CD4-positive, alpha-beta T cell treated with Interleukin-6 at 100 ng/mL for 8 hours (primary cell): ENCODE measurements at places on chromosomes 4 and X.
A peak's percentile ranks its signal among the peaks of the same experiment; 100 is the strongest.

- DNase-seq: no peak
These were observed 2.9 kb downstream of the USP11 start for GRCh38 chrX:47235691-47236103.

DNA sequence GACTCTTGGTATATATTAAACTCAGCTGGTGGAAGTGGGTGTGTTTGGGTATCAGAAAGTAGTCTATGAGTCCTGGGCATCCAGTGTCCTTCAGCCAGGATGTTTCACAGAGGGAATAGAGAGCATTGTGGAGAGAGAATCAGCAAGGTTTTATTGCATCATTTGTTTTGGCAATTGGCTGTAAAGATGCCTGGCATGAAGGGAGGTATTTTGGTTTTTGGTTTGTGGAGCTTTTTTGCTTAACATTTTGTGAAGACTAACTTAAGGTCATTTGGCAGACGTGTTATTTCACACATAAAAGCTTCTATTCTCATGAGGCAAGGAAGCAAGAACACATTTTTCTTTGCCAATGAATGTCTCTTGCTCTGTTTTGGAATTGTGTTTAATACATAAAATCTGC, 71.1 kb downstream of the DCLK2 start:
- DNase-seq: no peak

DNA sequence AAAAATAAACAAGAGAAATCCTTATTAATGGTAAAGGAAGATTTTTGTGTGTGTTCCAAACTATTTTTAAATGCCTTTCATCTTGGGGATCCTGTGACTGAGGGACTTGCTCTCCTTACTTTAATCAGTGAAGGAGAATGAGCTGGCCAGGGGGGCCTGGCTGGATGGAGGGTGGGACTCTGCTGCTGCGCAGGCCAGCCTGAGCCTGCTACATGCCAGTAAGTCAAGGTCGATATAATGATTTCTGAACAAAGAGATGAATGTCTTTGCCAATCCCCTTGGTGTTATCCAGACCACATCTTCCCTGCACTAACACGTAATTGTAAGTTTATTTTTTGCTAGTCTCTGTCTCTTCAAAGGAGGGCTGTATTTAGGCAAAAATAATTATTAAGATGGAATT, 1679.2 kb upstream of the TENM3 start:
- DNase-seq: no peak

DNA sequence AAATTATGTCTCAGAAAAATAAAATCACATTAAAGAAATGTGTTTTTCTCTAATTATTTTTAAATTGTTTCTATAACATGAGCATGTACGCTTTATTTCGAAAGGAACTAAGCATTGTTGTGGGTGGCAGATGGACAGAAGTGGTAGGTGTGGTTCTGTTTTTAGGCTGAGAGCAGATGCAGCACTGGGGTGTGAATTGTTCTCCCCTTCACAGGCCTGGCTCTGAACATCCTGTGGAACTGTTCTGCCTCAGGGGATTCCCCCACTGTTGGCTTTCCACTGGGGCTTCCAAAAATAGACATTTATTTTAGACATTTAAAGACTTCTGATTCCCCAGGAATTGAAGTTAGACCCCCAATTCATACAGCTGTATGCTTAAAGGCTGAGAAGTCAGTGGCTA, 41.9 kb upstream of the PDHA2 start:
- DNase-seq: no peak

DNA sequence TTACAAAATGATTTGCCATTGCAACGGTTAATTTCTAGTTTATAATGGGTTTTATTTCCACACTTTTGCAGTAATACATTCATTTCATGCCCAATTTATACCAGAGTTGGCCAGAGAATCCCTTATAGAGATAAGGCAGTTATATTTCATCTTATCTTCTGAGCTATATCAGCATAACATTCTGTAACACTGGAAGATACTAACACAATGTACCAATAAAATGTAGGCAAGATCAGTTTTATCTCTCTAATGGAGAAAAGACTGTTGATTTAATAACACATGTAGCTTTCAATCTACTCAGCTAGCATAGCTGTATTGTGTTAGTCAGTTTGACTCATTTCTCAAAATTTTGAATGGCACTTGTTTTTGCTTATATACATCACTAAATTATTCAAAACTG, 738.6 kb downstream of the TRAM1L1 start:
- DNase-seq: no peak

DNA sequence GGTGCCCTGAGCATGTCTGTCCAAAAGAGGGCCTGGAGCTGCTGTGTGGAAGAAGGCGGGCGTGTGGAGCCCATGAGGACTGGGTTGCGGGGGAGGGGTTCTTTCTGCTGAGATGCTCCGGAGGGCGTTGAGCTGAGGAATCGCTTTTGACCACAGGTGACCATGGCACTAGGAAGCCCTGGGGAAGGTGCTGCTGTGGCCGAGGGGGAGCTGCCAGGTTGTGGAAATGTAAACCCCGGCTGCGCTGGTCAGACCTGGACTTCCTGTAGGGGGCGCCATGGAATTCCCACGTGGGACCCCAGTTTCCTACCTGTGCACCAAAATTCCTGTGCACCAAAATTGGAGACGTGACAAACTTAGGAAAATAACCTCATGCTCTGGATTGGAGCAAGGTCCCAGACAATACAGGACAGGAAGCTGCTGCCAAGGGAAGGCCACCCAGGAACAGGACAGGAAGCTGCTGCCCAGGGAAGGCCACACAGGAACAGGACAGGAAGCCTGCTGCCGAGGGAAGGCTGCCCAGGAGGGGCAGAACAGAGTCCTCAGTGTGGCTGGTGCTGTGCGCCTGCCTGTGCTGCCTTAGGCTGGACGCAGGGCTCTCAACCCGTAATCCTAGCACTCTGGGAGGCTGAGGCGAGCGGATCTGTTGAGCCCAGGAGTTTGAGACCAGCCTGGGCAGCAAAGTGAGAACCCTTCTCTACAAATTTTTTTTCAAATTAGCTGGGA, 28.4 kb upstream of the UVSSA start:
- no peak for DNase-seq

GRCh38 chrX:40104985-40105834, 7.5 kb upstream of the BCOR start:
- no peak for DNase-seq

DNA sequence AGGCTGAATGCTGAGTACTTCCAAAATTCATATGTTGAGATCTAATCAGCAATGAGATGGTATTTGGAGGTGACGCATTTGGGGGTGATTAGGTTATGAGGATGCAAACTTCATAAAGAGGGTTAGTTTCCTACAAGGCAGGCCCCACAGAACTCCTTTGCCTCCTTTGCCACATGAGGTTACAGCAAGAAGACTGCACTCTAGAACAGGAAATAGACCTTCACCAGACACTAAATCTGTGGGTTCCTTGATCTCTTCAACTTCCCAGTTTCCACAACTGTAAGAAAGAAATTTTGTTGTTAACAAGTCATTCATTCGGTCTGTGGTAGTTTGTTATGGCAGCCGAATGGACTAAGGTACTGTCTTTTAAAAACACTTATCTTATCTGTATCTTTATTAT, 681.9 kb upstream of the HS3ST1 start:
- no peak for DNase-seq

DNA sequence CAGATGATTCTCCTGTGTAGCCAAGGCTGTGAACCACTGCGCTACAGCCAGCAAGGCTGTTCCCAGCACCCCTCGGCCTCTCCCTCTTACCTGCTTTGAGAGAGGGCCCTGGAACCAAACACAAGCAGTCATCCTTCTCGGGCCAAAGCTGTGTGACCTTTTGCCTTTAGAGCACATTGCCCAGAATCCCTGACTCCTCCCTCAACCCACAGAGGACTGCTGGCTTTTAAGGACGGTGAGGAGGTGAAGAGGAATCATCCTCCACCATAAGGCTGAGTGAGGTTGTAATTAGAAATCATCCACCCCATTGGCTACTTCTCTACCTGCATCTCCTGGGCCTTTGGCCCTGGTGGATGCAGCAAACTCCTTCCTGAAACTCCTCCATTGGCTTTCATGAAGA, 93.6 kb upstream of the PJA1 start:
- no peak for DNase-seq

DNA sequence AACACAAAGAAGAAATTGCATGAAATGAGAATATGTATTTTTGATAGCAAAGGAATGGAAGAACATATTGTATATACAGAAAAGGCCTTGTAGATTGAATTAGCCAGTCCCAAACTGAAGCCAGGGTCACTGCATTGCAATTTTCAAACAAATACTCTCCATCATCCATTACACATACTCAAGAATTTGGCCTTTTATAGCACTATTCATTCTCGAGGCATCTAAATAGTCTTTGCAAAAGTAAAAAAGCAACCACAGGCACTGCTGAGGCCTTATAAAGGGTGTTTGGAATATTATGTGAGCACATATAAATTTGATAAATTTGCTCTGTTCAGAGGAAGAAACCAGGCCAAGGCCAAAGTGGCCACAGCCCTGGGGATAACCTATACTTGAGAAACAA, 123.0 kb downstream of the ZNF827 start:
- DNase-seq: no peak

DNA sequence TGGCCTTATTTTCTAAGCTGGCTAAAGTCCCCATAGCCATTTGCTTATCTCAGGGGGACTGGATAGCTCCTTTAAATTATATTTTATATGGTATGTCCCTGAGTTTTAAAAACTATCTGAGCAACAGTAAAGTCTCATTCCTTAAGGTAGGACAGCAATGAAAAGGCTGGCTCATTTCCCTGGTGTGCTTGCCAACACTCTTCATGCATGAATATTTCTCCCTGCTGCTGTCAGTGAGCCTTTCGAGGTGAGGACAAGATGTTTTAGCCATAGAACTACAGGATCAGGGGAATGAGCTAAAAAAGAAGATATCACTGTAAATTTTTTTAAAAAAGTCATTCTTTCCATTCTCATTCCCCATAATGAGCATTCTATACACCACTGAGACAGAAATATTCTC, 427.3 kb upstream of the FAM241A start:
- DNase-seq: no peak

DNA sequence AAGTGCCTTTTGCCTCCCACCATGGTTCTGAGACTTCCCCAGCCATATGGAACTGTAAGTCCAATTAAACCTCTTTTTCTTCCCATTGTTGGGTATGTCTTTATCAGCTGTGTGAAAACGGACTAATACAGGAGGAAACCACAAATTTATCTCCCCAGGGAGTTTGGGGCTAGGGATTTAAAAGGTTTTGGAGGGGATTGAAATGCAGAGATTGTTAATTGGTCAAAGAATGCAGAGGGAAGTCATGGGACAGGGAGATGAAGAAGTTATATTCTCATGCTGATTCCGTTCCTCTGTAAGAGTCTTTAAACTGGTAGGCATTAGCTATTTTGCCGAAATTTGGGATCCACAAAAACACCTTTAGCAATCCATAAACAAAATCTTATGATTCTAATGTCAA, 57.9 kb downstream of the TKTL2 start:
- no peak for DNase-seq

- DNase-seq: peak; percentile 18
These were observed 1.7 kb downstream of the NSD2 start for GRCh38 chr4:1872870-1873269.

DNA sequence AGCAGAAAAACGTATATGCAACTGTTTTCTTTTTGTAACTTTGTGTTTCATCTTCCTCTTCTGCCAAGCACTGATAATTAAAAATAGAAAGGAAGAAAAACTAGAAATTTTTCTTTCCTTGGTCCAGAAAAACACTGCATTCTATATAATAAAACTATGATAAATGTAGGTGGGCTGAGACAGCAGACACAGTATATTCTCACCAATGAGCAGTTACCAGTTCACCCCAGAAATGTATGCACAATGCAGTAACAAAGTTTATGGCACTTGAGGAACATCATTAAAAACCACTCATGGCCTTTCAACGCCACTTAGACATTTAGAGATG, 79.4 kb downstream of the FAT1 start:
- no peak for DNase-seq

- no peak for DNase-seq
These were observed 70.4 kb downstream of the BEX3 start for GRCh38 chrX:103446665-103447302.

DNA sequence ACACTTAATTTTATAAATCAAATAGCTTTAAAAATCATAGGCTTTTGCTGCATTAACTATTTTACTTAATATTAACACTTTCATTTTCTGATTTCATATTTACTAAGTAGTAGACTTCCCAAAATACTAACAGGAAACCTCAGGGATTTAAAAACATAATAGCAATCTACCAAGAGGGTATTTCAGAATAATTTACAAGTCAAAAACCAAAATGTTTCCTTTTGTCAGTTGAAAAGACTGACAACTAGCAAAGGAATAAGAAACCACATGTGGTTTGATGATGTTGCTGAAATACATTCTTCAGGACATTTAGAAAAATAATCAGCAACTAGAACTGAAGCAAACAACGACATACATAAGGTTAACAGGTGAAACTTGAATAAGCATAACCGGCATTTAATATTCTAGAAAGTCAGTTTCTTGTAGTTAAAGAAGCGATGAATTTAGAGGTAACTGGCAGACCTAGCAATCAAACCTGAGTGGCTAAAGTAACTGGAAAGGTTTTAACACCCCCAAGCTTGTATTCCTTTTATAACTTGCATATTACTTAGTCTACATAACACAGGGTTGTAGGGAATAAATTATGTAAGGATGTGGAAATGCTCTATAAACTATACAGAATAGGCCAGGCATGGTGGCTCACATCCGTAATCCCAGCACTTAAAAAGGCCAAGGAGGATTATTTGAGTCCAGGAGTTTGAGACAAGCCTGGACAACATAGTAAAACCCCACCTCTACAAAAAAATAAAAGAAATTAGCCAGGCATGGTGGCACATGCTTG, 40.0 kb downstream of the DHX15 start:
- no peak for DNase-seq

- DNase-seq: peak; percentile 22
These were observed 812 bp upstream of the KDM6A start for GRCh38 chrX:44871931-44872820.

- no peak for DNase-seq
These were observed 310.2 kb downstream of the ASMT start for GRCh38 chrX:1925053-1925481.

- DNase-seq: no peak
These were observed 78.9 kb upstream of the SLC4A4 start for GRCh38 chr4:71259911-71260331.

DNA sequence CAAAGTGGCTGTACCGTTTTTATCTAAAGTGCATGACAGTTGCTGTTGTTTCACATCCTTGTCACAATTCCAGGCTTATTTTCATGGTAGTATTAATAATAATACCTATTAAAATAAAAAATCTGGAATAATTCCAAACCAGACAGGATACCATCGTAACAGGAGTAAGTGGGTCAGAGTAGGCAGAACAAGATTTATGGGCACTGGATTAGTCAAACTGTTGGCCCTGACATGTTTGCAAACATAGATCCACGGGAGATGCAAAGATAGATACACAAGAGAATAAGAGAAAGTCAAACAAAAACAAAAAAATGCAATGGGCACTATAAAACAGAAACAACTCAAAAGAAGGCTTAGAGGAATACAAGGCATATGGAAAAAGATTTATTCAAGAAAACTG, 449.5 kb upstream of the HS3ST1 start:
- no peak for DNase-seq

DNA sequence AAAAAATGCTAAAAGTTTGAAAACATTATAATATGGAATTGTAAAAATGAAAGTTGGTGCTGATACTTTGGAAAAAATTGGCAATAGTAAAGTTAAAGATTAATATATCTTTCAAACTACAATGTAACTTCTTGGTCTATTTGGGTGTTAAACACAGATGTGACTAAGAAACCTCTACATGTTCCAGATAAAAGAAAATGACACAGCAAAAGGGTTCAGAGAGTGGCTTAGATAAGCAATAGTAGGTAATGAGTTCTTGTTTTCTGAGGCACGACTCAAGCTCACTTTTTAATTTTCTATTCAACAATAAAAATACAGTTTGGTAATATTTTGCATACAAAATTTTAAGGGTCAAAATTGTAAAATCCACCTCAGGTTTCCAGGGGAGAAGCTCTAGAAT, 292.7 kb downstream of the GALNTL6 start:
- DNase-seq: no peak
